T-helper 17 cell (primary cell): ENCODE measurements at places on chromosomes 11 and 22.

GRCh38 chr11:2708151-2708581, 8.4 kb upstream of the KCNQ1OT1 start:
- H3K36me3 ChIP-seq, result no peaks in the 10 kb centered on the region
- H3K27me3 ChIP-seq, result no peaks in the 10 kb centered on the region
- no peak for DNase-seq
- no peaks in the 10 kb centered on the region for H3K4me1 ChIP-seq

DNA sequence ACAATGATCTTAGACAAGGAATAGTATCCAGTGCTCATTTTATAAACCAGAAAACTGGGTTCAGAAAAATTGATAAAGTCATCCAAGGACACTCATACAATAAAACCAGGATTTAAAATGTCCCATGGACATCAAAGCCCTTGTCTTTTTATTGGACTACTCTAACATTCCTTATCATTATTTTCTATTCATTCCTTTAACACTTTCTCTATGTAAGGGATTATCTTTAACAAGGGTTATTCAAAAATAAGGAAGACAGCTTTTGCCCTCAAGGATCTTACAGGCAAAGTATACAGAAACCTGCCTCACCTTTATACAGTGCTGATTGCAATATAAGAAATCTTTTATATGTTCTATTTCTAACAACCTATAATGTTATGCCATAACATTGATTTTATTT, 790.8 kb downstream of the DLG2 start:
- no peak overlapping the region for H3K27ac ChIP-seq
- no peak overlapping the region for H3K4me3 ChIP-seq
- DNase-seq, result no peak
- no peaks in the 10 kb centered on the region for H3K4me1 ChIP-seq

GRCh38 chr11:3929232-3929631, 73.8 kb downstream of the STIM1 start:
- H3K4me1 ChIP-seq, result peaks cover 27% of the 10 kb centered on the region
- H3K4me3 ChIP-seq, result no peak overlapping the region
- H3K27ac ChIP-seq, result no peak overlapping the region
- H3K36me3 ChIP-seq, result no peaks in the 10 kb centered on the region
- no peaks in the 10 kb centered on the region for H3K27me3 ChIP-seq

GRCh38 chr22:28358312-28358711, 321.3 kb downstream of the TTC28 start:
- H3K27ac ChIP-seq, result no peak overlapping the region
- no peak overlapping the region for H3K4me3 ChIP-seq
- no peaks in the 10 kb centered on the region for H3K4me1 ChIP-seq
- no peak for DNase-seq
- no peaks in the 10 kb centered on the region for H3K36me3 ChIP-seq

DNA sequence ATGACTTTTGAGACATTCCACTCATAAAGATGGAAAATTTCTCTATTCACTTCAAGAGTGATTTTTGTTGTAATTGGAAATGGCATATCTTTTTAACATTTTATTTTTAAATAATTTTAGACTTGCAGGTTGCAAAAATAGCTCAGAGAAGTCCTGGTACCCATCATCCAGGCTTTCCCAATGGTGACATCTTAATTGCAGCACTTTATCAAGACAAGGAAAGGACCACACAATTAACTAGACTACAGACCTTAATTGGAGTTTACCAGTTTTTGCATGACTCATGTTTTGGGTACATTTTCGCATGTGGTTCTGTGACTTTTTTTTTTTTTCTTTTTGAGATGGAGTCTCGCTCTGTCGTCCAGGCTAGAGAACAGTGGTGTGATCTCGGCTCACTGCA, 23.0 kb upstream of the MAP6 start:
- H3K36me3 ChIP-seq, result peaks cover 8% of the 10 kb centered on the region
- no peak overlapping the region for H3K27ac ChIP-seq
- no peaks in the 10 kb centered on the region for H3K4me1 ChIP-seq
- no peak for DNase-seq

DNA sequence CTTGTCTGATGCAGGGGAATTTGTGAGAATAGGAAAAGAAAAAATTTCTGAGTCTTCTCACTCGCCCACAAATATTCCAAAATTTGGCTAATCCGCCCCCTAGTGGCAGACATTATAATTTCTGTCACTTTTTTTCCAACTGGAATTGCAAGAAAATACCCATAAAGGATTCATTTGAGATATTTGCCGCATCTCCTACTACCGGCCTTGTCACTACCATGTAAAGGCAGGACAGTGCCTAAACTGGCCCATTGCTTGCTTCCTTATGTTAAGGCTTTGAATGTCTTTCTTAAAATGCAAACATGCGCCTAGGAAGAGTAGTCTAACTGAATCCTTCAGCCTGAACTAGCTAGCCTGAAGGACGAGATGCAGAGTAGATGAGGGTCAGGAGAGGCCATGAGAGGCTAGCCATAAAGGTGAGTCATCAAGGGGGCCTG, 9.3 kb upstream of the CEP295 start:
- peaks cover 19% of the 10 kb centered on the region for H3K4me1 ChIP-seq
- H3K27ac ChIP-seq, result no peak overlapping the region
- peaks cover 40% of the 10 kb centered on the region for H3K27me3 ChIP-seq
- peak; percentile 9 for DNase-seq

DNA sequence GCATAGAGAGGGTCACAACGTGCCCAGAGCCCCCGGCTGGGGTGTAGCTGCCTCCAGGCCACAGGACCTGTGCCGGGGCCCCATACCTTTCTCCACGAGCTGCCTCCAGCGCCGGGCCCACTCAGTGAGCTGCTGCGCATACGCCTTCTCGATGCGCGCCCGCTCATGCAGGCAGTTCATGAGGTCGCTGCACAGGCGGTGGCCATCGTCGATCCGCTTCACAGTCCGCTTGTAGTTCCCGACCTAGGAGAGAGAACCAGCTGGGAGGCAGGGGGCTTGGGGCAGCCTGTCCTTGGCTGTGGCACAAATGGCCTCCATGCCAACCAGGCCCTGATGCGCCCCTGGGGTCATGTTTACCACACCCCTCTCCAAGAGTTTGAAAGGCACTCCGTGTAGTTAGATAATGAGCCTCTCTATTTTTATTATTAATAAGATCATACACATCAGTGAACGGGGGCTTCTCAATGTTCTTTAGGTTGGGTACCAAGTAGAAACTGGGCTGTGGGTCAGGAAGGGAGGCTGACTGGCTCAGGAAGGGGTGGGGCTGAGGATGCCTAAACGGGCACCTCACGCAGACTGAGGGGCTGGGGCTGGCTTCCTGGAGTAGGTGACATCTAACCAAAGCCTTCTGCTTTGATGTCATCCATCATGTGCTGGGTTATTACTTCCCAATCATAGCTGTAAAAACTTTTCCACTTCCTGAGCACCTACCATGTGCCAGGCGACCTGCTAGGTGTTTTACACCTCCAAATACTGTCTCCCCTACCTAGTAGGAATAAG, 36.5 kb upstream of the ARFGAP3 start:
- peaks cover 4% of the 10 kb centered on the region for H3K36me3 ChIP-seq
- peak overlapping the region; percentile 59 for H3K27ac ChIP-seq
- no peak for DNase-seq

DNA sequence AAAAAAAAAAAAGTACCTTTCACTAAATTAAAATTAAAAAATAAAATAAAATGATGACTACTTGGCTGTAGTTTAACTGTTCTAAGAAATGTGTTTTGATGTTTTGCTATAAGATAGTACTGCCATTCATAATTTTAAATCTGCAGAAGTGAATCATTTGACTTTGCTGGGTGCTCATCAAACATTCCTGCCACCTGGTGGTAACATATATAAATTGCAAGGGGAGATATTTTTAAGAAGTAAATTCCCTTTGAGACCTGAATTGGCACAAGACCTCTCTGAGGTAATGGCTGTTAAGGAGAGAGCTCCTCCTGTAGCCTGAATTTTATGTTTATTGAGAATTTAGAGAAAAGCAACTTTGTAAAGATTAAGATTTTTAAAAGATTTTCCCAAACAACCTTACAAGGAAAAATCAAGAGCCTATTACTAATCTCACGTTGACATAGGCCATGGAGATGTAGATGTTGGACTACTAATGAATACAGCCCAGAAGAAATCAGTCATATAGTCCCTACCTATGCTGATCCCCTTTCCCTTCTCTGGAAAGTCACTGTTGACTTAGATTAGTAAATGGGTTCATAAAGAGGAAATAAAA, 11.9 kb upstream of the NARS2 start:
- DNase-seq, result no peak
- H3K4me1 ChIP-seq, result no peaks in the 10 kb centered on the region
- peaks cover 22% of the 10 kb centered on the region for H3K27me3 ChIP-seq
- no peak overlapping the region for H3K4me3 ChIP-seq
- no peak overlapping the region for H3K27ac ChIP-seq

- no peaks in the 10 kb centered on the region for H3K27me3 ChIP-seq
- H3K36me3 ChIP-seq, result peaks cover 7% of the 10 kb centered on the region
- DNase-seq, result no peak
- H3K4me3 ChIP-seq, result no peak overlapping the region
- H3K27ac ChIP-seq, result no peak overlapping the region
Measured at GRCh38 chr11:110249066-110249465, 47.3 kb downstream of the RDX start.
